NCI-H1105 treated with DMSO at 0.1 percent for 48 hours (cell line): ENCODE measurements at places on chromosomes 5 and 9.

- no peak for DNase-seq
Measured at GRCh38 chr5:1108023-1108864, 3.6 kb downstream of the SLC12A7 start.

- no peak for DNase-seq
Measured at GRCh38 chr5:148909040-148909439, 82.6 kb downstream of the ADRB2 start.

GRCh38 chr9:97276310-97276852 is 31.1 kb upstream of the CCDC180 start:
- no peak for DNase-seq

DNA sequence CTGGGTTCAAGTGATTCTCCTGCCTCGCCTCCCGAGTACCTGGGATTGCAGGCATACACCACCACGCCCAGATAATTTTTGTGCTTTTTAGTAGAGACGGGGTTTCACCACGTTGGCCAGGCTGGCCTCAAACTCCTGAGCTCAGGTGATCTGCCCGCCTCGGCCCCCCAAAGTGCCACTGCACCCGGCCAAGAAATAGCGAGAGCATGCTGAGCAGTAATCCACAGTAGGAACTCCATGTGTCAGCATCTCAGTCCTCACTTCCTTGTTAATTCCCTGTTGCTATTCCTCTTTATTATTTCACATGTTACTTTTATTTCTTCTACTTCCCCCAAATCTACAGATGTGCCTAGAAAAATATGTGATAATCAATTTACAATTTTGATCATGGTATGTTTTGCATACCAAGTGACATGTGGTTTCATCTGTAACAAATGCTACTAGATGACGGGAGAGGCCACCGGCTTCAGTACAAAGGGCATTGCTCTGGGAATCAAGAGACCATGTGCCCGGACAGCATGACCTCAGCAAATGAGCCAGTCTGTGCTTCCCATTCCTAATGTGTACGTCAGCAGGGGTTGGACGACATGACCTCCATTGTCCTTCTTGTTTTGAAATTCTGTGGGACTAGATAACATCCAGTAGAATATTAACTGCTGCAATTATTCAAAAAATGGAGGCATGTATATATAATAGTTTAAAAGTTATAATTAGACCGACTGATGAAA is 61.6 kb downstream of the FNBP1 start:
- DNase-seq = no peak

- DNase-seq = no peak
Measured at GRCh38 chr5:76663573-76663972, 40.4 kb upstream of the F2RL2 start.

GRCh38 chr9:90834828-90835595 is 33.4 kb downstream of the SYK start:
- DNase-seq = peak; percentile 80
